ENCODE measurements at places on chromosomes 12 and 14.

GRCh38 chr12:106855221-106855758 is 80.8 kb downstream of the RIC8B start:
- no peak for DNase-seq

DNA sequence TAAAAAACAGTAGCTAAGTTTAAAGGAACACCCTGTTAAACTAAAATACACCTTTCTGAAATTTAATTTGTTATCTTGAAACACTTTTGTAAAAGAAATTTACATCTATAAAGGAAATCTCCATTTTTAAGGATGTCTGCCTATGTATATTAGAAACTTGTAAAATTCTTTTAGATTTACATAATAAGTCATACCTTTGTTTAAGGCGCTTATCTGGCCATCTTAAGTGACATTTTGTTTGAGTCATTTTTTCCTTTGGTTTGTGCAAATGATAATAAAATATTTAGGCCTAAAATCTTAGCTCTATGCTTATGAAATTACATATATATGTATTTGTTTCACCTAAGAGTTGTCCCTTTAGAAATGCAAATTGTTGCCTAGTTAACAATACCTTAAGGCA is 1193.4 kb downstream of the FSCB start:
- no peak for DNase-seq

GRCh38 chr14:104863923-104864266 is 1.2 kb upstream of the CEP170B start:
- DNase-seq: no peak

- no peak for DNase-seq
Observed at GRCh38 chr14:52950410-52950897, 396 bp downstream of the FERMT2 start.

GRCh38 chr14:101462726-101463565 is 98.3 kb upstream of the DIO3 start:
- DNase-seq: no peak

GRCh38 chr14:104321088-104321801 is 182.9 kb downstream of the KIF26A start:
- DNase-seq: no peak

GRCh38 chr12:72271451-72272090 is 599 bp upstream of the TRHDE start:
- DNase-seq: no peak

DNA sequence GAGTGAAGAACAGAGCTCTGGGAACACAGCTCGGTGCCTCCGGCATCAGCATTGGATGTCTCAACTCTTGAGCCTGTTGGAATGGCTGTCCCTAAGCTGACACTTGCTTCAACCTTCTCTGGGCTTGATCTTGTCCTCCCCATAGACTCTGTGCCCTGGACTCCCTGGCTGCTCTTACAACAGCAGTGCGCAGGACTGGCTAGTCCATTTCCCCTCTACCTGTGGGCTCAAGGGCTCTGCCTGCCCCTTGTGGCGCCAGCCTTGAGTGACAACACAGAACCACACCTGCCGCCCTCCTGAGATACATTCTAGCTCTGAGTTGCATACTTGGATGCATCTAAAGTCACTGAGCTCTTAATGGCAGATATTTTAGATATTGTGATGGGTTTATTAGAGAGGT is 6.2 kb downstream of the CRADD start:
- no peak for DNase-seq

DNA sequence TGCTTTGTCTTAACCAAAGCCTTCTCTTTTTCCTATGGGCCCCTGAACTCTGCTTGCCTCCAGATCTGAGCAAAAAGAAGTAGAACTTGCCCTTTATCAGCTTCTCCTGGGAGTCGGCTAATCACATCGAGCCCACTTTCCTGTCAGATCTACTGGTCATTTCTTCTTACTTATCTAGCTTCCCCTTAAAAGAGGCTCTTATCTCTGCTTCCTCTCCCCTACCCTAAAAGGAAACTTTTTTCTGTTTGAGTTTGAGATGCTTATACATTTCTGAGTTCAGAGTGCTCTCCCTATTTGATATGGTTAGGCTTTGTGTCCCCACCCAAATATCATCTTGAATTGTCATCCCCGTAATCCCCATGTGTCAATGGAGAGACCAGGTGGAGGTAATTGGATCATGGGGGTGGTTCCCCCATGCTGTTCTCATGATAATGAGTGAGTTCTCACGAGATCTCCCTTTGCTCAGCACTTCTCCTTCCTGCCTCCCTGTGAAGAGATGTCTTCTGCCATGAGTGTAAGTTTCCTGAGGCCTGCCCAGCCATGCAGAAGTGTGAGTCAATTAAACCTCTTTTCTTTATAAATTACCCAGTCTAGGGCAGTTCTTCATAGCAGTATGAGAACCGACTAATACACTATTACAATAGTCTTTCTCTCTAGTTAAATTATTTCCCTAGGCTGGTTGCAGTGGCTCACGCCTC is 114.7 kb upstream of the AMN1 start:
- DNase-seq: no peak

- no peak for DNase-seq
Observed at GRCh38 chr12:57201219-57201618, 15.4 kb upstream of the NXPH4 start.

GRCh38 chr14:86066651-86067050 is 536.7 kb downstream of the FLRT2 start:
- DNase-seq: no peak

GRCh38 chr12:106079148-106079738 is 59.5 kb downstream of the NUAK1 start:
- no peak for DNase-seq

- DNase-seq: no peak
Observed at GRCh38 chr12:50505675-50506530, 1.1 kb downstream of the DIP2B start.

- no peak for DNase-seq
Observed at GRCh38 chr14:47040550-47040949, 389.0 kb upstream of the RPL10L start.

DNA sequence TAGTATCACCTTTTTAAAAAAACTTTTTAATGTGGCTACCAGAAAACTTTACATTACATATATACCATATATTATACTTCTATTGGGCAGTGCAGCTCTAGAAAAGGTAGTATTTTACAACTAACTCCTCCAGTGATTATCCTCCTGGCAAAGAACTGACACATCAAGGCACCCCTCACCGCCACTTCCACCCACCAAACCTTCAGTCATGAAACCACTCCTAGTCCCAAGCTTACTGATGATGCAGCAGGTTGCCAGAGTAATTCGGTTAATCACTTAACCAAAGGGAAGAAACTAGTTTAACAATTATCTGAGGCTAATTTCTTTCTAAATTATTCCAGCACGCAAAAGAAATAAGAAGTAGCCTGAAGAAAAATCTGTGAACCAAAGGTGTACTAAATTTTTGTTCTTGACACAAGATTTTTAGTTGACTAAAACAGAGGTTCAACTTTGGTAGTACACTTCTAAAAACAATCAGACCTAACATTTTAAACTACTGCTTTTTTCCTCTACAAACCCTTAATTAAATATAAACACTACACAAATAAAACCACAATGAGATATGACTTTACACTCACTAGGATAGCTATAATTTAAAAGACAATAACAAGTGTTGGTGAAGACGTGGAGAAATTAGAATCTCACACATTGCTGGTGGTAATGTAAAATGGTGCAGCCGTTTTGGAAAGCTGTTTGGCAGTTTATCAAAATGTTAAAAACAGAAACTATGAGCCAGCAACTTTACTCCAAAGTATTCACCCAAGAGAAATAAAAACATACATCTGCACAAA is 16.7 kb downstream of the SPPL3 start:
- DNase-seq: peak; percentile 10

DNA sequence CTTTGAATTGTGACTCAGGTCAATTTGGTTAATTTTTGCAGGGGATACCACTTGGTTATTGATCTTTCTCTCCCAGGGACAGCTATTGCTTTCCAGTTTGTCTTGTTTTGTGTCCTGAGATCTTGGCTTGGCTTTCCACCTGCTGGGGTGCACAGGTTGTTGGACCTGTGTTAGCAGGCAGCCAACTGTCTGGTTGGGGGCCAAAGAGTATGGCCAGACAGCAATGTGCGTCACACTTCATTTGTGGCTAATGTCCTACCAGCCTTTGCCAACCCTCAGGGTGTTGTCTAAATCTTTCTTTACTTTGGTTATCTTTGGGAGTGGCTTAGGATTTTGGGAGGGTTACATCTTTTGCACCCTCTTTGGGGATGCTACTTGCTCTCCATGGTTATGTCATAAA is 494.9 kb upstream of the ATP2B1 start:
- DNase-seq: no peak

- DNase-seq: no peak
Observed at GRCh38 chr14:56057071-56057741, 61.0 kb upstream of the PELI2 start.

DNA sequence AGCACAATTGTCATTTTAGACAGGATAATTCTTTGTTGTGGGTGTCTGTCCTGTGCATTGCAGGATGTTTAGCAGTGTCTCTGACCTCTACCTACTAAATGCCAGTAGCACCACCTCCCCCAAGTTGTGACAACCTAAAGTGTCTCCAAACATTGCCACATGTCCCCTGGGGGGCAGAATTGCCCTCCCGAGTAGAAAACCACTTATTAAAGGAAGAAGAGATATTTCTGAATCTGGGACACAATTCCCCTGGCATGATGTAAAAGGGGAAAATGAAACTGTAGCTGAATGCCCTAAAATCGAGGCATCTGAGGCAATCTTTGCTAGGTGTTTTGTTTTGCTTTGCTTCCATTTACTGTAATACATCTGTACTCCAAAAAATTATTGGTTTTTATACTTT is 116.8 kb upstream of the NAP1L1 start:
- DNase-seq: no peak

- no peak for DNase-seq
Observed at GRCh38 chr14:62409626-62410300, 635.5 kb downstream of the KCNH5 start.

DNA sequence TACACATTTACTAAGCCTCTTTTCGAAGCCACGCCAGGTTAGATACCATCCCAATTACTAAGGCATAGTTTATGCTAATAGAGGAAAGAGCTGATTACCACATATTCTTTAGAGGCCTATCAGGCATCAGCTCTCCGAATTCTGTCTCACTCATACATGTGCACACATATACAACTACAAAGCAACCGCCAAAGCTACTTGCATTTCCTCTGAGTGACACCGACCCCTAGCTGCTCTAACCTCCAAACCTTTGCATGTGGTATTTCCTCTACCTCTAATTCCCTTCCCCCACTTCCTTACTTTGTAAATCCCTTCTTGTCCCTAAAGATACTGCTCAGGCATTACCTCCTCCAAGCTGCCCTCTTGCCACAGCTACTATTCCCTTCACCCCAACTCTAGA is 107.2 kb downstream of the DUSP6 start:
- no peak for DNase-seq

DNA sequence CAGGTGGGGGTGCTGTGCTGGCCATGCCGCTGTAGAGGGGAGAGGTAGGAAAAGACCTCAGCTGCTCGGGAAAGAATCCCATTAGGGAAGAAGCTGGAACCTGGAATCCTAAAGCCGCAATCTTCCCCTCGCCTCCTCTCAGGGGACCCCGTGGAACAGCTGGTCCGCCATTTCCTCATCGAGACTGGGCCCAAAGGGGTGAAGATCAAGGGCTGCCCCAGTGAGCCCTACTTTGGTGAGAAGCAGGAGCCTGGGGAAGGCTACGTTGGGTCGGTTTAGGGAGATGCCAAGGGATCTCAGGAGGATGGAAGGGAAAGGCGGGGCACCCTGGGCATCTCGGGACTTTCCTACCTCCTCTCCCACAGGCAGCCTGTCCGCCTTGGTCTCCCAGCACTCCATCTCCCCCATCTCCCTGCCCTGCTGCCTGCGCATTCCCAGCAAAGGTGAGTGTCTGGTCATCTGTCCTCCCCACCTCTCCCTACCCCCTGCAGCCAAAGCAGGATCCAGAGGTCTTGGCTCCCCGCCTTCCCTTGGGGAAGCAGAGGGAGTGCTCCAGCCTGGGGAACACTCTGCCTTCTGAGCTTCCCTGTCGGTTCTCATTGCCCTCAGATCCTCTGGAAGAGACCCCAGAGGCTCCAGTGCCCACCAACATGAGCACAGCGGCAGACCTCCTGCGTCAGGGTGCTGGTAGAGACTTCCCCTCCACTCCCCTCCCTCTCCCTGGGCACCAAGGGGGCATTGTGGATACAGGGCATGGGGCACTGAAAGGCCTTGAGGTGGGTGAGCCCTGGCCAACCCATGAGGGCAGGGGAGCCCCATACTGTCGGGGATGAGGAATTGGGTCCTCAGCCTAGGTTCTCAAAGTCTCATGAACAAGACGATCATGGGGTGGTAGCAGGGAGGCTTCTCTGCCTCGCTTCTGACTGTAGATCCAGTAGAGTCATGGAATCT is 12.4 kb downstream of the TNS2 start:
- DNase-seq: no peak

DNA sequence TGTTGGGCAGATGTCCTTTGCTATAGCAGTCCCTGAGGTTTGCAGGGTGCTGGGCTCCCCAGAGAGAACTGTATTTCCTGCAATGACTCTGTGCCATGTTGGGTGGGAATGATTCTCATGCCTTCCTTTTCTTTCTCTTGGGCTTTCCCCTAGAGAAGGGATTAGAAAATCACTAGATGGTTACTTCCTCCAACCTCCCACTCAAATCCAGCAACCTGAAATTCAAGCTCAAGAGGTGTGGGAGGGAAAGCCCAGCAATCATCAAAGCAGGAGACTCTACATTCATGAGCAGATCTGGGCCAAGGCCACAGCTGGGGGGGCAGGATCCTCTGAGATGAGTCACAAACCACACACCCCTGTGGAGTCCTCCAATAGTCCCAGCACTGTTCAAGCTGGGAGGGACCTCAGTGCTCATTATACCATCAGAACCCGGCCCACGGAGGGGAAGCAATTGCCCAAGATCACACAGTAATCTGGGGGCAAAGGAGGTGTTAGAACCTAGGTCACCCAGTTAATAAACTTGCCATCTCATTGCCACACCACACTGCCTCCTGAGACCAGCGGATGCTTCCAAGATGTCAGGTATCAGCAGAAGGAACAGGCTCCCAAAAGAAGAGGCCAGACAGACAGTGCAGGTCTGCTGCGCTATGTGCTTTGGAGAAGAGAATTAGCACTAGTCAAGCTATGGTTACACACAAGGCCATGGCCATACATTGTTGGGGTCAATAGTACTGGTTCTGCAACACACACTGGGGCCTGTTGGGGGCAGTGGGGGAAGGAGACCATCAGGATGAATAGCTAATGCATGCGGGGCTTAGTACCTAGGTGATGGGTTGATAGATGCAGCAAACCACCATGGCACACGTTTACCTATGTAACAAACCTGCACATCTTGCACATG is 65.7 kb downstream of the TTC9 start:
- DNase-seq: no peak

DNA sequence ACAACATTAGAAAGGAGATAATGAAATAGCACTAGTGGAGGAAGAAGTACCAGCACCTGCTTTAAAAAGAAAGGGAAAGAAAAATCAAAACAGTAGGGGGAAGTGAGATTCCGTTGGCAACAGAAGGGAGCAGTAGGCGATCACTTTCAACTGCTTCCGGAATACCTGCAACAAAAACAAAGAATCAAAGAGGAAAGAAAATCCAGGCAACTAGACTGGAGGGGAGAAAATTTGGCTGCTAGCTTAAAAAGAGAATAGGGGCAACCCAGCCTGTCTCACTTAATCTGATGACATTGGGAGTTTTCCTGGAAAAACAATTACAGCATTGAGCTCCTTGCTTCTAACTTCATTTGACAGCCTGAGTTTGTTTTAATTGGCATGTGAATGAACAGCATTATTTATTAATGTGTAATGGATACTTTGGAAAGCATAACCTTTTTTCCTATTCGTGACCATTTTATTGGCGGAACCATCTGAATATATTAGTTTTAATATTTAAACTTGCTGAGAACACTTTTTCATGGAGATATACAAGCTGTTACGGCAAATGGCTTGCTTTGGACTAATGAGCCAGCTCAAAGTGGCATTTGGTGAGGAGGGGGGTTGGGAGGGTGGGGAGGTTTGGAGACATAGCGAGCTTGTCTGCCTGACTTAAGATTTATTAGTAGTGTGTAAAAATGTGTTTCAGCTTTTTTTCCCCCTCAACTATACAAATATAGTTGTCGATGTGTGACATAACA is 2.5 kb upstream of the DACT1 start:
- DNase-seq: no peak
